Cortex of kidney (tissue), 1 donor: ENCODE measurements at places on chromosomes 7 and 10.

- DNase-seq = no peak
Measured at GRCh38 chr10:101063050-101063525, 1.3 kb downstream of the KAZALD1 start.

- DNase-seq = no peak
Measured at GRCh38 chr7:55521512-55521911, 50.8 kb downstream of the VOPP1 start.

DNA sequence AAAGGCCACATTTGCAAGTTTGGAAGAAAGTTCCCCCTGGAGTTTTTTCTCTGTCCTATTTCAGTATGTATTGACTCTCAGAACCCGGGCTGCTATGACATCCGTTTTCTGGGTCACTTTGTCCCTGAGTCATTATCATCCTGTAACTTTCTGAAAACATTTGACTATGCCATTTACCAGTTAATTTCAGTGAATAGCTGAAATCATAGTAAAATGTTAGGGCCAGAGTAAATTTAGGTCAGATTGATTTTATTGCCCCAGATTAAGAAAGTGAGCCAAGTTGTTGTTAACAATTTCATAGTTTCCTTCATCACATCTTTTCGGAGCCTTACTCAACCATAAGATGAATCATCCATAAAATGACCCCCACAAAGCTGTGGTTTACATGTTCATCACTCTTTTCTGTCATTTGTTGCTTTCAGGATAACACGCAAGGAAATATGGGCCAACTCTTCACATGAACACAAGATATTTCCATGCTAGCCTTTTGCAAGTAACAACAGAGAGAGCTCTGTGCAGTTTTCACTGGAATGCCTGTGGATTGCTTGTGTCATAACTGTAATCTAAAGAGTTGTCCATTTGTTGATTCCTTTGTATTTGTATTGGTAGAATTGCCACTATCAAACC, 3.9 kb upstream of the MACC1 start:
- DNase-seq = no peak

- no peak for DNase-seq
Measured at GRCh38 chr10:14023673-14024328, 306.9 kb downstream of the FRMD4A start.

GRCh38 chr7:40978047-40978446, 724.8 kb downstream of the INHBA start:
- DNase-seq = no peak

- DNase-seq = no peak
Measured at GRCh38 chr10:24475598-24475997, 248.1 kb downstream of the ARHGAP21 start.

DNA sequence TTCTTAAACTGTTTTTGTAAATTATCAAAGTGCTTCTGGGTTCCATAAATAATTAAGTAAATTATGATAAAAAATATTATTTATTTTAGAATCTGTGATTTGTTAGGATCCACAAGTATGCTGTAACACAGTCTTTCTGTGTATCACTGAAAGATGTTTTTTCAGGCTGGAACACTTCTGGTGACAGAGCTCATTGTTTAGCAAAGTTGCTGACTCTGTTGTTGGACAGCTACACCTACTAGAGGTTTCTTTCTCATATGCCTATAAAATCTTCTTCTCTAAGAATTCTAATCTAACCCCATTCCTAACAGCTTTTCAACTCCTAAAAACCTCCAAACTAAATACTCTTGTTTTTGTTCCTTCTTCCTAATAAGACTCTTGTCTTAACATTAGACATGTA, 176.8 kb downstream of the THSD7A start:
- no peak for DNase-seq

GRCh38 chr10:69948261-69948660, 104.4 kb upstream of the MACROH2A2 start:
- DNase-seq = no peak

DNA sequence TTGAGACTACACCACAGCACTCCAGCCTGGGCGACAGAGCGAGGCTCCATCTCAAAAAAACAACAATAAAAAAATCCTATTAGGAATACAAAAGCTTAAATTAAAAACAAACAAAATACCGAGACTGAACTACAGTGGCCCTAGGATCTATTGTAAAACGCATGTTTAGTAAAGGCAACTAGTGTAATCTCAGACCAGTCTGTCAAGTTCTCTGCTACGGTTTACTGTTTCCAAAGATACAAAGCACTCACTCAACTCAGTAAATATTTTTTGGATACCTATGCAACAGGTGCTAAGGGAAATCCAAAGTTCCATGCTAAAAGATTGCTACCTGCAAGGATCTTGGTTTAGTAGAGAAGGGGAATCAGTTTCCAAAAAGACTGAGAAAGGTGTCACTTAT, 3.4 kb upstream of the MIOS start:
- DNase-seq = no peak

- DNase-seq = no peak
Measured at GRCh38 chr7:11690395-11690794, 141.6 kb downstream of the THSD7A start.

GRCh38 chr7:23531794-23532489, at the start of gene TRA2A:
TSS of gene TRA2A (minus strand) at chr7:23531981. CDS start at chr7:23531824, 157 bp downstream.
- DNase-seq = peak; percentile 61

- no peak for DNase-seq
Measured at GRCh38 chr10:42615419-42615818, 23.0 kb downstream of the ZNF33B start.

DNA sequence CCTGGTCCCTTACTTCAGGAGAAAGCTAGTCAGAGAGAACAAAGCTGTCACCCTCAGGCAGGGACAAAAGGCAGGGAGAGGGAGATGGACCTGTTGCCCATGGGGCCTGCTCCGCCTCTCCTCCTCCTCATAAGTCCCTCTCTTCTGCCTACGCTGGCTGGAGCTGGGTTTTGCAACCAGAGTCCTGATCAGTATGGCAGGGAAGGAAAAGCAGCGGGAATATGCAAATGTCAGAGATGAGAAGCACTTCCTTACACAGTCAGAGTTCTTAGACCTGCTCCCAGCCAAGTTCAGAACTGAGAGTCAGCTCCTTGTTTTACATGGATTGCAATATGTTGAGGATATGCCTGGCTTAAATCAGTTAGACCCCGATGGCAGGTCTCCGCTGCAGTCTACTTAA, 231.1 kb downstream of the ADAM12 start:
- DNase-seq = no peak

DNA sequence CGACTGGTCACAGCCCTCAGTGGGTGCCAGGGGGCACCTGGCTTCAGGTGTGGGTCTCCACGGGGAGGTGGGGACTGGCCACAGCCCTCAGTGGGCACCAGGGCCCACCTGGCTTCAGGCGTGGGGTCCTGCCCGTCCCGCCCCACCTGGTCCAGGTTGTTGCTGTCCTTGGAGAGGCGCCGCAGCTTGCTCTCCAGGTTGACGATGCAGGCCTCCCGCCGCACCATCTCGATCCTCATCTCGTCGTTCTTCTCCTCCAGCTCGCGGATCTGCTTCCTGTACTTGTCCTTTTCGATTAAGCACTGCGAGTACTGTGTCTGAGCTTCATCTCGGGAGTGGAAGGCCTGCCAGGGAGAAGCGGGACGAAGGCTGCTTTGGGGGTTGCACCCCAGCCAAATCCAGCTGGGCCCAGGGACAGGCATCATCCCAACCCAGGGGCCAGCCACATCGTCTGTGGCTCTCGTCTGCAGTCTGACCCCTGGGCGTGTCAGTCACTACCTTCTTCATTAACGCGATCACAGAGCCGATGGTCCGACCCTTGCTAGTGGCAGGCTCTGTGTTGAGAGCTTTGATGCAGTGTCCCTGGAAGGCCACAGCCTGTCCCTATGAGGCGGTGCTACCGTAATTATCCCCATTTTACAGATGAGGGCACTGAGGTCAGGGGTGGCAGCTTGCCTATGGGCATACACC, 92.9 kb upstream of the GNA12 start:
- no peak for DNase-seq

- no peak for DNase-seq
Measured at GRCh38 chr7:98619450-98620321, 2.6 kb downstream of the NPTX2 start.

DNA sequence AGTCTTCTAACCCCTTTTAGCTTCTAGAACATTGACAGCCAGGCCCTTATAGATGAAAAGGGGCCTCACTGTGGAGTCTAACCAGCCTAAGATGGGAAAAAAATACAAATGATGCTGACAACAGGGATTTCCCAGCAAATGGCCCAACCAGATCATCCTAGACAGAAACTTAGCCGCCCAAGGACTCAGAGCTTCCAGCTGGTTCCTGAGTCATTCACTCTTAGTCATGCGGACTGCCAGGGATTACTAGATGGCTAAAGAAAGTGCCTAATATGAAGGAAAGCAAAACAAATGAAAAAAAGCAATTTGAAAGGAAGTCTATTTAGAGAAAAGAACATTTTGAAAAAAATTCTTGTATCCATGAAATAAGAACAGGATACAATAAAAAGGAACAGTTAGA, 23.7 kb downstream of the TSPAN14 start:
- DNase-seq = no peak

DNA sequence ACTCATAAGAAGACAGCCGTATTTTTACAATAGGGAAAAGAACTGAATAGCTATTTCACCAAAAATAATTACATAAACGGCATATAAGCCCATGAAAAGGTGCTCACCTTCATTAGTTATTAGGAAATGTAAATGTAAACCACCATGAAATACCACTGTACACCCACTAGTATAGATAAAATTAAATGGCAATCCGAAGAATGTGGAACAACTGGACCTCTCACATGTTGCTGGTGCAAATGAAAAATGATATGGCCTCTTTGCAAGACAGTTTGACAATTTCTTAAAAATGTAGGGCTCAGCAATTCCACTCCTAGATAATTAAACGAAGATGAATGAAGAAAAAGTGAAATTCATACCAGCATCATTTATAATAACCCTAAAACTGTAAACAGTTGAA, 91.8 kb downstream of the MAPK8 start:
- DNase-seq = no peak

- no peak for DNase-seq
Measured at GRCh38 chr7:36391436-36392198, 2.0 kb downstream of the ANLN start.

DNA sequence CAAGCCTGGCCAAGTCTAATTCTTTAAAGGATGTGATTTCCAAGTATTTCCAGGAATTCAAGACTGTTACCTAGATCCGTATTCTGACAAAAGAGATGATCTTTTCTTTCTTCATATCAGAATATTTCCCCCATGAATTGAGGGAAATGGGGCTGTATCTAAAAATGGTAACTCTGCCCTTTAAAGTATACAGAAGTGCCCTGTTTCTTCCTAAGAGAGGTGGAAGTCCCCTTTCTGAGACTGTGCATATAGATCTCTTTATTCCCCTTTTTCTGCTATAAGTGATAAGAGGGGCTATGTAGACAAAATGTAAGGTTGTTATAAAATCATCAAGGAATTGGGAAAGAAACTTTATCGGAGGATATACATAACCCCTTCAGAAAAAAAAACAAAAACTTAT, 287.1 kb upstream of the KAT6B start:
- DNase-seq = no peak

- DNase-seq = no peak
Measured at GRCh38 chr7:50658696-50659095, 93.5 kb upstream of the DDC start.

GRCh38 chr7:29854257-29854938, 48.1 kb downstream of the WIPF3 start:
- DNase-seq = no peak

DNA sequence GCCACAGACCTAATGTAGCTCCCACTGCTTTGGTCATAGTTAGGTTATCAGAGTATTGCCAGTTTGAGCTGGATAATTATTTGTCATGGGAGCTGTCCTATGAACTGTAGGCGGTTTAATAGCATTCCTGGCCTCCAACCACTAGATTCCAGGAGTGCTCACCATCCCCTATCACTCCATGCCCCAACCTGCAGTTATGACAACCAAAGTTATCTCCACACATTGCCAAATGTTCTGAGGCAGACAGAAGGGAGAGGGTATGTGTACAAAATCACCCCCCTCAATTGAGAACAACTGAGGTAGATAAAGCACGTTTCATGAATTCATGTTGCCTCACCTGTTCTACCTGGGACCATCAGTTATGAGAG, 119.0 kb upstream of the CACUL1 start:
- no peak for DNase-seq

DNA sequence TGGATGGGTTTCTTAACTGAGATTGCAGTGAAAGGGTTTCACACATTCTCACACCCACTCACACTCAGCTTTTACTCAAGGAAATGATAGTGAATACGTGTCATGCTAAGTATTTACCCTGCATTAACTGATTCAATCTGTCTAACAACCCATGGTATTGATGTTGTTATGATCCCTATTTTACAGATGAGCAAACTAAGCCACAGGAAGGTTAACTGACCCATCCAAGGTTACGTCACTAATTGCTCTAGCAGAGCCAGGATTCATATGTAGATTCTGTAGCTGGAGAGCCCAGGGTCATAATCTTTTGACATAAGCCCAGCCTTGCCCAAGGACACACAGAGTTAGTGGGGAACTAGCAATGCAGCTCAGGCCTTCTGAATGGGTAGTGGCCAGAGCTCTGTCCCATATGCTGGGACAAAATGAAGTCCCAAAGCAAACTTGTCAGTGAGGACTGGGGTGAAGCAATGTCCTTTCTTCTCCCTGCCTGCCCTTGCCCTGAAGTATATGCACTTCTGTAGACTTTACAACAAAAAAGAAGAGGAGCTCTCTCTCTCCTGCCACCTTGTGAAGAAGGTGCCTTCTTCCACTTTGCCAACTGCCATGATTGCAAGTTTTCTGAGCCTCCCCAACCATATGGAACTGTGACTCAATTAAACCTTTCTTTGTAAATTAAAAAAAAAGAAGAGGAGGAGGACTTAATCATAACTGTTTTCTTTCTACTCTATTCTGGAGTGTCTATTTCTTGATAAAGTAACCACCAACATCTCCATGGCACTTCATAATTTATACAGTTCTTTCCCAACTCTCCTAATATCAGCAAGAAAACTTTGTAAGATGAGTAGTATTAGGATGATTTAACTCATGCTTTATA, 4.9 kb upstream of the CYP3A7 start:
- no peak for DNase-seq

DNA sequence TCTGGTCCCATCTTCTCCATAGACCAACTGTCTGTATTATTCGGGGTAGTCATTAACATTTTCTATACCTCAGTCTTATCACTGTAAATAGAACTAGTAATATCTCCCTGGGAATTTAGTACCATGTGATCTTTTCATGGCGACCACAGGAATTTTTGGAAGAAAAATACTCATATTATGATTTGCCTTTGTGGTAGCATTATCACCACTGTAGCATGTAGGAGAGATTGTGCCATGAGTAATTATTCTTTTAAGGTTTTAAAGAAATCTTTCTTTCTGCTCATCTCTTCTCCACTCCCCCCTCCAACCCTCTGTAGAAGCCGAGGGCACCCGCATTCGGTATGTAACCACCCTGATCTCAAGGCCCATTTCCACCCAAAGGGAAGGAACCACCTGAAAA, 25.0 kb downstream of the ZNF365 start:
- DNase-seq = no peak

DNA sequence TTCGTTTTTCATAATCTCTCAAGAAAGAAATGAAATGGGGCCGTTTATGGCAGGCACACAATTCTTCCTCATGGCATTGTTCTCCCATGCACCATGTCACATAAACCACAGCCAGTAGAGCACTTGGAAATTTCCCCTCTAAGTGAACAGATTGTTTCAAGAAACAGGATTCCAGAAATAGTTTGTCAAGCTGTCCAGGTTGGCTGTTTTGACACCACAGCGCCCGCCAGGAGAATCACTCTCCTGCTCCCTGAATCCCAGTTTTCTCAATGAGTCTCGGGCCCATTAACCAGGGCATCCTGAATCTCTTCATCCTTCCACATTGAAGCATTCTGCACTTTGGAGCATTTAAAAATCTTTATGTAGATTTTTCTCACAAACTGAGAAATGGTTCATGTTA, 172.2 kb upstream of the NEBL start:
- DNase-seq = no peak

GRCh38 chr7:15305002-15305600, 256.7 kb downstream of the AGMO start:
- DNase-seq = no peak

GRCh38 chr7:138459413-138460175, 465 bp upstream of the TRIM24 start:
- DNase-seq = peak; percentile 49
